Stomach (tissue), 19 donors: ENCODE measurements at places on chromosomes 11 and 22.

- DNase-seq = no peak
Observed at GRCh38 chr11:69209421-69210309, 53.9 kb downstream of the SMIM38 start.

DNA sequence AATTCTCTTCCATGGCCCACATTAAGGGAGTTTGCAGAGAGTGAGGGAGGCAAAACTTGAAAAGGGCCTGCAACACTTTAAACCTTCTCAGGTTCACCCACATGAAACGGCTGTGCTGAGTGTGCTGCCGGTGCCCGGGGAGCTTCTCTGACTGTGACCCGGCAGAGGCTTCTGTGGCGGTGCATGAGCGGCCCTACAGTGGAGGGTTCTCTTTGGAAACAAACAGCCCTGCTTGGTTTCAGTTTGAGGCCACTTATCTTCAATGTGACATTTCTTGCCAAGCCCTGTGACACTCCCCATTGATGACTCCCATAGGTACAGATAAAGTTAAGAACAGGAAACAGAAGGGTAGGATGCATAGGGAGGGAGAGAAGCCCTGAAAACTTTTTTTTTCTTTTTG, 31.8 kb downstream of the FAM118A start:
- DNase-seq = no peak

DNA sequence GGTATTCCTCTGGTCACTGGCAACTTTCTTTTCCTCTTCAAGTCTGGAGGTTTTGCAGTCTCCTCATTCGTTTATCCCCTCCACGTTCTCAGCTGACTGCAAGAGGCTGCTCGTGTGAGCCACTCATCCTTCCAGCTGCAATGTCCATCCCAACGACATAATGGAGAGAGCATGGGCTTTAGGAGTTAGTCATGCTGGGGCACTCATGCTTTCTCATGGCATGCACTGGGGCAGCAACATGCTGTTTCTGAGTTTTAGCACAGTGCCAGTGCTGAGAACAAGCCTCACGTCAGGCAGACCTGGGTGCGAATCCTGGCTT, 7.1 kb downstream of the DCPS start:
- DNase-seq = no peak

GRCh38 chr11:1970956-1971355, 23.8 kb downstream of the MRPL23 start:
- no peak for DNase-seq

DNA sequence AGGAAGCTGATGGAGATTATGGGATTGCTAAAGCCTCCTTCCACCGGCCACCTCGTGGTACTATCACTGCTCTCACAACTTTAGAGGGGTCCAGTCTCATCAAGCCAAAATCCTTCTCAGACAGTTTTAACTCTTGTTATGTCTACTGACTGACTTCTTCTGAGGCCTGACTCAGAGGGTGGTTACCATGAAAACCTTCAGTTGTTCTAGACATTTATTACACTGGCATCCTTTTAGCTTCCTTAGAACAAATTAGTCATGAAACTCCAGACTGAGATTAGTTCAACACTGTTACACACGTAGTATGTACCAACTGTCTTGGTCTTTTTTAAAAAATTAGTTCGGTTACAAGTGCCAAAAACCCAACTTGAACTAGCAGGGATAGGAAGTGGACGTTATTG, 7.5 kb downstream of the DIXDC1 start:
- no peak for DNase-seq

GRCh38 chr11:26442131-26442530, 110.2 kb downstream of the ANO3 start:
- DNase-seq = no peak

DNA sequence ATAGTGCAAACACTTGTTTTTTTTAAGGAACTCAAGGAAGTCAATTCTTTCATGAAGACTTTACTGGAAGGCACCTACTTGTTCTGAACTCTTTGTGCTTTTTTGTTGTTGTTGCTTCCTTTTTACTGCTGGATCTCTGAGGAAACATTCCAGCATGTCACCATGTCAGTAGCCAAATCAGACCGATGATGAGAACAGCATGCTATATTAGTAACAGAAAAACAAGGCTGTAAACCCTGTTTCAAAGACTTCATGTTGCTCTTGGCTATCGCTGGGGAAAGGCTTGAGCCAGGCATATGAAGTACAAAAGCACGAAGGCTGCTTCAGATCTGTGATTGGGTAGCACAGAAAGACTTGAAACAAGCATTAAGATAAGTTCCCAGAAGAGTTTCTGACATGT, 125.6 kb upstream of the SLC5A12 start:
- no peak for DNase-seq

DNA sequence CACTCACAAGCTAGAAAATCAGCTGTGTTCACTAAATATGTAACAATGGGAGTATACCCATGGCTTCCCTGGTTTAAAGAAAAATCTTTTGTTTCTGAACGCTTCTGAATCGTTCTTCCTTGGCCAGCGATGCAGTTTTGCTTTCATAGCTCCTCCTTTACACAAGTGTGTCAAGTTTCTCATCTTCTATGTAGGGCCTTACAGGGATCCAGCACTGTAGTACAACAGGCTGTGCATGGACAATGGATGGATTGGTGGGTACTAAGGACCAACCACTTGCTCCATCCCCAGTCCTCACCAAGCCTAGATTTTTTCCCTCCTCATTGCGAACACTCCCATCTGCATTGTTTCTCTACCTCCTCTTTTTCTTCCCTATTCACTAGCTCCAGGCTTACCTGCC, 24.3 kb upstream of the POU2AF2 start:
- no peak for DNase-seq

DNA sequence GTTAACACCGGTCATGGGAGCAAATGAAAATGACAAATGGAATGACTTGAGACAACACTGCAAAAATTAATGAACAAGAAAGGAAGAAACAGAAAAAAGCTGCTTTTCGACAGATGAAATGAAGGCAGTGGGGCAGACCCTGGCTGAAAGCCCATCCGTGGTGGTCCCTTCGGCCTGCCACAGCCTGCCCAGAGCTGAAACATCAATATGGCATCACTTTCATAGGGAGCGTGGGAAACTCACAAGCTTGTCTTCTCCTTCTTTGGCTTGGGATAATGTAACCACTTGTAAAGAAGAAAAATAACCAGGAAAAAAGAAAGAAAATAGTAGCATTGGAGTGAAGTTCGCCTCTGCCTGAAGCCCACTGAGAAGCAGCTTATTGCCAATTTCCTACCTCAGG, 78.8 kb downstream of the CTTN start:
- no peak for DNase-seq

- DNase-seq = no peak
Observed at GRCh38 chr22:48829908-48830307, 997.8 kb downstream of the BRD1 start.

DNA sequence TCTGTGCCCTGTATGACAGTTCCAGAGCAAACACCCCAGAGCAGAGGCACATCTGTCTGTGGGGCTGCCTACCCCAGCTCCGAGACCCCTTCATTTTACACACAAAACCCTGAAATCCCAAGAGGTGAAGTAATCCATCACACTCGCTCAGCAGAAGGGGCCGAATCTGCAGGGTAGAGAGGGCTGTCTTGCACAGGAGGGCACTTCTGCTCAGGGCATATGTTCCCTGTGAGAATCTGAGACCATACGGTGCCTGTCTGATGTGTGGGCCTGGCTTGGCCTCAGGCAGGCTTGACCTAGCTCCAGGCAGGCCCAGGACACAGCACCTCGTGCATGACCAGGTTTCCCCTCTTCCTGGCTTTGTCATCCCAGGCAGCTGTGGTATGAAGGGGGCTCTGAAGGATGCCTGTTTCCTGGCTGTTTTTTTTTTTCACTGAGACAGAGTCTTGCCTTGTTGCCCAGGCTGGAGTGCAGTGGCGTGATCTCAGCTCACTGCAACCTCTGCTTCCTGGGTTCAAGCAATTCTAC, 37.2 kb downstream of the GRIK4 start:
- no peak for DNase-seq

DNA sequence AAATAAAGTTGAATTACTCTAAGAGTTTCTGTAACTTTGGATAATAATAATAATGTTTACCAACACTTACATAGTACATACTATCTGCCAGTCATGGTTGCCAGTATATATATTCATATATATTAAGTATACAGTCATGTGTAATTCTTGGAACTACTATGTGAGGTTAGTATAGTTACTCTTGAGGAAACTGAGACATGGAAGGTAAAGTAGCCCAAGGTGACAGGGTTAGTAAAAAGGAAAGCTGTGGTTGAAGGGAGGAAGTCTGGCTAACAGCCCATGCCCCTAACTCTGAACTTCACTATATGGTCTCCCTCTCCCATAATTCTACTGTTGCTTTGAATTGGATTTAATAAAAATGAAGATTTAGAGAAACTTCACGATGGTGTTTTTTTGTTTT, 24.9 kb downstream of the FDX1 start:
- no peak for DNase-seq

DNA sequence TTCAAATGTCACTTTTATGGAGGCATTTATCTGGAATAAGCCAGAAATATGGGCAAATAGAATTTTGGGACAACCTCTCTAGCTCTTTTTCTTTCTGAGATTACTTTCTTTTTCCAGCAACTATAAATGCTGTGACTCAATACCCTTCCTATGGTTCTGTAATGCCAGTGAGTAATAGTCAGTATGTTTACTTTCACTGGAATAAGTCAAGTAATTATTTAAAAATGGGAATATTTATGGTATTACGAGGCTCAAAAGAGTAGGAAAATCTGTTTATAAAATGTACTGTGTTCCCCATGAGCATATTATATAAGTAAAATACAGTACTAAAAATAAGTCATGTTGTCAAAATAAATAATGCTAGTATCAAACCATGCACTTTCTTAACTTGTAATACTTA, 750.5 kb downstream of the LUZP2 start:
- no peak for DNase-seq

- DNase-seq = peak; percentile 34
Observed at GRCh38 chr11:119100994-119101758, 477 bp downstream of the DPAGT1 start.

DNA sequence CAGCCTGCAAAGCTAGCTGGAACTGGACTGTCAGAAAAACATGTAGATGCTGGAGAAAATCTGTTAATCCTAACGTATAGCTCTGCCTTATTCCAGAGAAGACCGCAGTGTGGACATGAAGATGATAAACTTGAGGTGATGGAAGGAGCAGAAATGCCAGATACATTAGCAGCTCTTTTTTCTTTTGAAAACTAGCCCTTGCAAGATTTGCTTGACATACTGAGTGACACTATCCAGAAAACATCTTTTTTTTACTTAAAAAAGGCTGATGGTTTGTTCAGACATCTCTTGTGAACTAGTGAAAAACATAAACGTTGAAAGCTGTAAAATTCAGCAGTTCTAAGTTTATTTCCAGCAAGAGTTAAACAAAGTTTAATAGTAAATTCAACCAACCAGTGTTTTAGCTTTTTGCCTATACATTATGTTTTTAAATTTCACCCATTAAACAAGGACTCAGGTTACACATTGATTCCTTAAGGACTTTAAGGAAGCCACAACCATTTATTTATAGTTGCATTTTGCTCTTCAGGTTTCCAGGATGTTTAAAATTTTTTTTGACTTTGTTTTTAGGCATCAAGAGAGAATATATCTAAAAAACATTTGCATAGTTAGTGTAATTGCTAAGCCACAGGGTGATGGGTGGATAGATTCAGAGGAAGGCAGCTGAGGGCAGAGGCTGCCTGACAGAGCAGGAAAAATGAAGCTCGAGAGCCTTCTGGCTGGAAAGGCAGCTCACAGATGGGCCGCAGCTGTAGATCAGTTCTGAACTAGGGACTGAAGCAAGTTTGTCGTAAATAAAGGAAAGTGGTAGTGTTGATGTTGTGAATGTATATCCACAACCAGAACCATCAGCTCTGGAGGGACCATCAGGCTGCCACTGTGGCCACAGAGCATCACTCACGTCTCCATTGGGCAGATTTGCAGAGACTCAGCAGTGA, 9.5 kb downstream of the SNAP29 start:
- DNase-seq = peak; percentile 47

GRCh38 chr11:96035740-96036078, 111.8 kb upstream of the MTMR2 start:
- DNase-seq = no peak

- DNase-seq = peak; percentile 92
Observed at GRCh38 chr11:46296528-46297448, 19.3 kb downstream of the CREB3L1 start.

DNA sequence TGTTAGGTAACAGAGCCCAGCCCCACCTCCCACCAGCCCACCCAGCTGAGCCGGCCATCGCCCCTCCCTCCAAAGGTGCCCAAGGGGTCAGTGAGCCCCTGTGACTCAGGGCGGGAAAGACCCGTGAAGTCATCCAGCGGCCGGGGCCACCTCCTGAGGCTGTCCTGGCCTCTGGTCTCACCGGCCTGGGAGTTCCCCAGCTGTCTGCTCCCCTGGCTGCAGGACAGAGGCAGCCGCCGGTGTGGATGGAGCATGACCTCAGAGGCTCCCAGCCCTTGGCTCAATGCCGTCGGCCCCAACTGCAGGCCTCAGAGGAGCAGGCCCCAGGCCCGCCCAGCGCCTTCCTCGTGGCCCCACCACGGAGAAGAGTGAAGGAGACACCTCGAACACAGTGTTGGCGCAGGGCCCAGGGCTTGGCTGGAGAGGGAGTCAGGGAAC, 28.7 kb downstream of the RPL3 start:
- peak; percentile 75 for DNase-seq

DNA sequence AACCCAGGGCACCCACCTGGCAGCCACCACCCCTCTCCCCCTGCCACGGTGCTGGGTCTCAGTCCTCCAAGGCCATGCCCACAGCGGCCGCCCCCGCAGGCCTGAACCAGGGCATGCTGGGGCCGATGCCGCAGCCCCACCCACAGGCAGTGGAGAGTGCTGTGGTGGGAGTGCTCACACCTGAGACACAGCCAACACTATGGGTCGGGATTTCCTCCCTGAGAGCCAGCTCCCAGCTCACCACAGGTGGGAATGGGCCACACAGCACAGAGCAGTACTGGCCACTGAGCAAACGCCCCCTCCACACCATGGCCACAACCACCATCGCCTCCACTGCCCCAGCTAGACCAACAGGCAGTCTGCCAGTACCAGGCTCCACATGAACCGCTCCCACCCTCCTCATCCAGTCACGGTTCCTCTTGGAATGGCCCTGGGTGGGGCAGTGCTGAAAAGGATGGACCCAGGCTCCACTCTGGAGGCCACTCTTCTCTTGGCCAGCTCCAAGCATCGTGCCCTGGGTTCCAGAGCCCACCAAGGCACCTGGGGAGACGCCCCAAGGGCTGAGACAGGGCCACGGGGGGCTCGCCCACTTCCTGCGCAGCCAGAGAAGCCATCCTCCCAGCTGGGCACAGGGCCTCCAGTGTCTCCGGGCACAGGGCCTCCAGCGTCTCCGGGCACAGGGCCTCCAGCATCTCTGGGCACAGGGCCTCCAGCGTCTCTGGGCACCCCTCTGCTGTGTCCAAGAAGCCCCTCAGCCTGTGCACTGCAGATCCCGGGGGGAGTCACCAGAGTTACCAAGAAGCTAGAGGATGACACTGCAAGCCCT, 14.2 kb downstream of the MOB2 start:
- DNase-seq = no peak

DNA sequence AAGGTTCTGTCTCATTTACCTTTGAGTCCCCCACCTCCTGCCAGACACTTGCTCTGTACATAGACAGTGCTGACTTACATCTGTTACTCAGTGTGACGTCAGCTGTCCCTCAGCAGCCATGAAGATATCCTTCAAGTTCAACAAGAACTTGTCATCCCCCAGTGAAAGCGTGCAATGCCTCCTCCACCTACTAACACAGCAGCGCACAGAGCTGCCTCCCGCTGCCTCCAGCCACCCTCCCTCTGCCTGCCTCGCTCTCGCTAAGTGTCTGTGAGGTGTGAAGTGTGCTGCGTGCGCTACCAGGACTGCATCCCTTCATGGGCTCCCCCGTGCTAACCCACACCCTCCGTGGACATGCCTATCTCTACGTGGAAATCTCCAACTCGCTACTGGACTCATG, 621.4 kb downstream of the BRD1 start:
- no peak for DNase-seq
